Renal cortex interstitium (tissue), 15 donors: ENCODE measurements at places on chromosomes 4 and X. TPM values are rescaled to one million over a fixed set of nuclear protein-coding genes. Genes with fewer than 3 reads are reported as not detected.

DNA sequence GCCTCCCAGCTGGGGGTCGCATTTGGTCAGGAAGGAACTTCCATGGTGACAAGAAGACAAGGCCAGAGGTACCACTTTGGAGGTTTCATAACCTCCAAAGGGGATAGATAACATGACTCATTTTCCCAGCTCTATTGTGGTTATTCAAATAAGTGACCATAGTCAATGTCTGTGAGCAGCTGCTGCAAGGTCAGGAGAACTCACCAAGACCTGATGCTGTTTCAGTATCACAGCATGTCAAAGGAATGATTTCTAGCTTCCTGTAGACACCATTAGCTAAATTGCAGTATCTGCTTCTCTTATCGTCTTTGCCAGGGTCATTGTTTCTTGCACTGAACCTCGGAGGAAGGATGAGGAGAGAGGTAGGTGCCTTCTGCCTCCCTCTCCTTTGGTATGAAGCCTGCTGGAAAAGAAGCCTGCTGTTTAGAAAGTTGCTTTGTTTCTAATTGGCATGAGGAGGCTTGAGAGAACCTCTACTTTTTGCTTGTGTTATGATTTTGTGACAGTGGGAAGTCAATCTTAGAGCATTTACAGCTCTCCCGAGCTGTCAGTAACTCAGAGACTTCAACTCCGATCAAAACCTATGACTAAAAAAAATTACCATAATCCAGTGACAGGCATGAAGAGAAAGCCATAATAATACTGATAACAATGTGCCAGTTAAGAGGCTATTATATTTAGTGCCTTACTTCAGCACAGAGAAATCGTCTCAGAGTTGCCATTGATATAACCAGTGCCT, 38.0 kb upstream of the GATB start:
- DNase-seq: no peak

DNA sequence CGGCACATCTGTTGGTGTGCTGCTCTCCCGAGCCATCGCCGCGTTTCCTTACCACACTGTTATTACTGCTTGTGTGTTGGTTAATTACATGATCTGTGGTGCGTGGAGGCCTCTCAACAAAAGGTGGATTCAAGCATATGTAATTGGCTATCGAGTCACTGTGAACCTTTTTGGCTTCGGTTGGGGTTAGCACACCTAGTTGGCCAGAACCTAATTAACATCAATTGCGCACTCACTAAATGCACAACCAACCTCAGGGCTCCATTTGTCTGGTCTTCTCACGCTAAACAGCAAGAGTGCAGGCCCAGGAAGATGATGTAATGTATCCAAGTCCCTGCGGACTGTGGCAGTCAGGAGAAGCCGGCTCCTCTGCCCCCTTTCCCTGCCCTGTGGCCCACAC, 17.4 kb downstream of the ENPP6 start:
- no peak for DNase-seq

- no peak for DNase-seq
Measured at GRCh38 chr4:46397394-46397793, 7.5 kb upstream of the GABRA2 start.

DNA sequence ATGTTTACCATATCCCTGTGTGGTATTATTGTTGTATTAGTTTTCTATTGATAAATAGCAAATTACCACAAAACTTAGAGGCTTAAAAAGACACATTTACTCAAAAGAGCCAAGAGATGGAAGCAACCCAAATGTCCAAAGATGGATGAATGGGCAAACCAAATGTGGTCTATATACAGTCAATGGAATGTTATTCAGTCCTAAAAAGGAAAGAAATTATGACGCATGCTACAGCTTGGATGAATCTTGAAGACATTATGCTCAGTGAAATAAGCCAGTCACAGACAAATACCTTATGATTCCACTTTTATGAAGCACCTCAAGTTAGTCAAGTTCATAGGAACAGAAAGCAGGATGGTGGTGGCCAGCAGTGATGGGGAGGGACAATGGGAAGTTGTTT, 144.7 kb downstream of the QDPR start:
- DNase-seq: no peak

GRCh38 chr4:56026596-56026995, 77.9 kb downstream of the CEP135 start:
- DNase-seq: no peak

DNA sequence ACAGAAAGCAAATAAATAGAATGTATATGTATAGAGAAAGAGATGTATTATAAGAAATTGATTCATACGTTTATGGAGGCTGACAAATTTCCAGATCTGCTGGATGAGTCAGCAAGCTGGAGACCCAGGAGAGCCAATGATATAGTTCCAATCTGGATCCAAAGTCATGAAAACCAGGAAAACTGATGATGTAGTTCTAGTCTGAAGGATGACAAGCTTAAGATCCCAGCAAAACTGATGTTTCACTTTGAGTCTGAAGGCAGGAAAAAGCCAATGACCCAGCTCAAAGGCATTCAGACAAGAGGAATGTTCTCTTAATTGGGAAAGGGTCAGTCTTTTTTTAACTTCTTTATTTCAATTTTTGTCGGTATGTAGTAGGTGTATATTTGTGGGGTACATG, 102.6 kb downstream of the LHFPL1 start:
- DNase-seq: no peak

GRCh38 chr4:64068096-64068495, 341.2 kb downstream of the TECRL start:
- DNase-seq: no peak

GRCh38 chr4:168864821-168865541, 145.1 kb downstream of the CBR4 start:
- no peak for DNase-seq

- no peak for DNase-seq
Measured at GRCh38 chr4:152510349-152511147, 25.3 kb downstream of the FBXW7 start.

- no peak for DNase-seq
Measured at GRCh38 chr4:140258476-140258875, 104.5 kb upstream of the MAML3 start.

The NMU gene
- 12.9 TPM for polyA plus RNA-seq

The SSX3 gene
- polyA plus RNA-seq: not detected

The TMEM185A gene
- 47.6 TPM for polyA plus RNA-seq

The FMR1NB gene
- polyA plus RNA-seq: 0.13 TPM

The TKTL1 gene
- 0.24 TPM for polyA plus RNA-seq

The FGF2 gene
- polyA plus RNA-seq: 7.1 TPM
